ENCODE measurements at places on chromosomes 12 and 14.
A peak's percentile ranks its signal among the peaks of the same experiment; 100 is the strongest.

- DNase-seq, result no peak
Measured at GRCh38 chr14:61284001-61284400, 2.9 kb upstream of the TMEM30B start.

DNA sequence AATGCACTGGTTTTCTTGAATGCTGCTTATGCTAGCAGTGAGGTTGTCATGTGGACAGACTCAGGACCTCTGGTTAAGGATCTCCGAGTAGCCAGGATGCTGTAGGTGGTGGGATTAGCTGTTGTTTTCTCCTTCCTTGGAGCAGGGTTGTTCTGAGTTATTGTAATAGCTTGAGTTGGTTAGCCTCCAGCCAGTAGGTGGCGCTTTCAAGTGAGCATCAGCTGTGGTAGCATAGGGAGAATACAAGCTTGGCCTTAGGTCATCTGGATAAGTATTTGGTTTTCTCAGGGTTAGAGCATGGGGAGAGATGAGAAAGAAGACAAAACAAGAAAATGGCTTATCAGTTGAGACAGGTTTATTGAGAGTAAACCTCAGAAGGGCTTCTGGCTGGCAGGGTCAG, 299.7 kb upstream of the FBXO33 start:
- no peak for DNase-seq

GRCh38 chr14:61559641-61560201, 135.6 kb upstream of the HIF1A start:
- DNase-seq, result no peak

GRCh38 chr14:96349286-96350075, 13.7 kb downstream of the ATG2B start:
- no peak for DNase-seq

GRCh38 chr12:51714666-51715065, 123.6 kb downstream of the SCN8A start:
- no peak for DNase-seq

DNA sequence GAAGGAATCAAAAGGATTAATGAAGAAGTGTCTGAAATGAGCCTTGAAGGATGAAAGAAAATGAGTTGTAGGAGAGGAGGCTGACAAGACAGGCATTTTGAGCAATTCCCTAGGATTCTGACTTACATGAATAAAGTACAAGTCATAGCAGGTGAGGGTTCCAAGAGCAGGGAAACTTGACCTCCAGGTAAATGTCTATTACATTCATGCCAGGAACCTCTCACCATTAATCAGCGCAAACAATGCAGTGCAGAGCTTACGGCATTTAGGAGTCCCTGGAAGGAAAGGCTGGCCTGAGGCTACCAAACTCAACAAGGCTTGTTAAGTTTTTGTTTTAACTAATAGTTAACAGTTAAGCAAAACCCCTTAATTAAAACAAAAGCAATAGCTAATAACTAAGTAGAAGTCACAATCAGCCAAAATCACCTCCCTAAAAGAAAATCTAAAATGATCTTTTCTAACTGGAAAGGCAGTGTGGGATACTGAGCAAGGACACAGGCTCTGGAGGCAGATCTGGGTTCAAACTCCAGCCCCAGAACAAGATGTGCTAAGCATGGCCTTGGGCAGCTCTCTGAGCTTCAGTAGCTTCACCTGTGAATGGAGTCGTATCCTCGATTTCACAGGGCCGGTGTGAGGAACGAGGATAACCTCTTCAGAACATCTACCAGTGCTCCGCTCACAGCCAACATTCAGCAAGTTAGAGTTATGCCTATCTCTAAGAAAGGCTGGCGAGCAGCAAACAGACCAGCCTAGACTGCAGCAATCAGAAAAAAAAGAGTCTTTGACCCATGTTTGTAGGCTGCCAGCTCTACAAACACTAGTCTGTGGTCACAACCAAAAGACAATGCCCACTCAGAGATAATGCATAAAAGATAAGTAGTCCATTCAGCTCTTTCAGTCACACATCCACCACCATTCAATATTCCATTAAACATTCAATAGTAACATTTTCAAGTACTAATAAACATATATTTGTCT, 16.9 kb downstream of the PPTC7 start:
- DNase-seq, result no peak

GRCh38 chr12:77599782-77600467, 230.8 kb upstream of the NAV3 start:
- DNase-seq, result no peak

DNA sequence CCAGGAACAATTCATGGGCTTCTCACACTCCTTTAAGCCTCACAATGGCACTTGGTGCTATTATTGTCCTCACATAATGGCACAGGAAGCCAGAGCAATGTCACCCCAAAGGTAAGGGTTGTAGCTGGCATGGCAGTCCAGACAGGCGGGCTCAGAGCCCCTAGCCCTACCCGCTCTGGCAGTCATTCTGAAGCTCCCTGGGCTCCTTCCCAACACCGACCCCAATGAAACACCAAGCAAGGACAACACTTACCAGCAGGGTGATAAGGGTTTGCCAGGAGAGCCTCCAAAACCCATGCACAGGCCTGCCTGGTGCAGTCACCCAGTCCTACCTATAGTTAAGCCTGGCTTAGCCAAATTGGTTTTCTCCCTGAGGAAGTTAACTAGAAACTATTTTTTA, 30.8 kb downstream of the MAX start:
- no peak for DNase-seq

- no peak for DNase-seq
Measured at GRCh38 chr14:99839696-99840095, 46.5 kb downstream of the EML1 start.

DNA sequence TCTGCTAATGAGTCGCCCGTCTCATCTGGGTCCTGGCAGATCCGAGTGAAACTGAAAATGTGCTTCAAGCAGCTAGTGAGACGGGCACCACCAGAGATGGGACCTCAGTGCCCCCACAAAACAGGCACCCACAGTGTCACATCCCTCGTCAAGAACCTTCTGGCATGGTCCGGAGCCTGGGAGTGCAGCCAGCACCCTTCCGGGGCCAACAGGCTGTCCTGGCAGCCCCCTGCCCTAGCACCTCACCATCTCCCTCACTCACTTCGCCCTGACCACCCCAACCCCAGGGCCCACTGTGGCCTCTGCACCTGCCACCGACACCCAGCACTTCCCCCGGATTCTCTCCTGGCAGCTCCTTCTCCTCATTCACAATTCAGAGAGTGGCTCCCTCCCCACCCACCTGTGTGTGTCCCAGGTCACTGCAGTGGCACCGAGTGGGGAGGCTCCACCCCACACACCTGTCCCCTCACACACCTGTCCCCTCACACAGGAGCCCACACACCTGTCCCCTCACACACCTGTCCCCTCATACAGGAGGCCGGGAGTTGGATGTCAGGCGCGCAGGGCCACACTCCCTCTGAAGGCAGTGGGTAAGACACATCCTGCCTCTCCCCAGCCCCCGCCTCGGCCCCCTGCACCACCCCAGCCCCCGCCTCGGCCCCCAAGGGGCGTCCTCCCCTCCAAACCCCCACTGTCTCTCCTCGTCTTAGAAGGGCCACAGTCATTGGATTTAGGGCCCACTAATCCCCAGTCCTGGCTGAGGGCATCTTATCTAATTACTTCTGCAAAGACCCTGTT, 7.9 kb downstream of the GALNT9 start:
- DNase-seq, result no peak

GRCh38 chr14:99402950-99403349, 77.7 kb downstream of the SETD3 start:
- no peak for DNase-seq

GRCh38 chr14:96118391-96118790, 79.2 kb downstream of the C14orf132 start:
- no peak for DNase-seq

DNA sequence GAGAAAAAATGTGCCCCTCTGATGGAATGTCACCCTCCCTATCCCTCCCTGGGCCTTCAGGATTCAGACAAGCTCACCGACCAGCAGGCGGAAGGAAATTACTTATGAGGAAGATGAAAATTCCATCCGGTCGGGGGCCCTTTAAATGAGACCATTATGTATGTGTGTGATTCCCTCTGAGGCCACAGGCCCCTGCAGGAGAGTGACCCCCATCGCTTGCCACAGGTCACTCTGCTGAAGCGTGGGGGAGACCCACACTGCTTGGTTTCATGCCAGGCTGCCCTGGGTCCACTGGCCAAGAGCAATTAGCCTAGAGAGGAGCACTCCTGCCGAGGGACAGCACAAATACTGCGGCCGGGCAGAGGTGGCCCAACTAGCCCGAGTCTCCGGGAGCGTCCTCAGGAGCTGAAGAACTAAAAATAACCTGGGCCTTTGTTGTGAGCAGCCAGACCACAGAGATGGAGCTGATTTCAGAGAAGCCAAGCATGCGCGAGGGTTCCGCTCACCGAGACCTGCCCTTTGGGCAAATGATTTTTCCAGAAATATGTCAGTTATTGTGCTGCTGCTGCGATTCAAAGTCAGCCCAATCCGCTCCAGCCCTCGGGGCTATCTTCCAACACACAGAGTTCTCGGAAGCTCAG, 276.4 kb downstream of the DPF3 start:
- no peak for DNase-seq

- no peak for DNase-seq
Measured at GRCh38 chr12:52645982-52646381, 6.0 kb downstream of the KRT2 start.

DNA sequence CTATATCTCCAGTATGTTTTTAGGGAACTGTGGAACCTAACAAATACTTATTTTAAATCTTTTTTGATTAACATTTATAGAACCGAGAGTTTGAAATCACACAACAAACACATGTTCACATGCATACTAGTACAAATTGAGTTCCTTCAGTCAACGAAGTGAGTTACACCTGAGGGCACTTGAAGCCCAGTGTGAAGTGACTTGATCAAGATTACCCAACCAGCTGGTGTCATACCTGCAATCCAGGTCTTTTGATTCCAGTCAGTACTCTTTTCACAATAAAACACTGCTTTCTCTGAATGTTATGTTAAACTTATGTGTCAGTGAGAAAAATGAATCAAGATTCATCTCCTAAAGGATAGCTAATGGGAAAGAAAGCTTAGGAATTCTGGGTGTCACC, 35.2 kb downstream of the VRK1 start:
- DNase-seq, result no peak

GRCh38 chr12:21353948-21354347, 18.8 kb upstream of the IAPP start:
- no peak for DNase-seq

- no peak for DNase-seq
Measured at GRCh38 chr14:60925286-60925685, 55.6 kb downstream of the TRMT5 start.

DNA sequence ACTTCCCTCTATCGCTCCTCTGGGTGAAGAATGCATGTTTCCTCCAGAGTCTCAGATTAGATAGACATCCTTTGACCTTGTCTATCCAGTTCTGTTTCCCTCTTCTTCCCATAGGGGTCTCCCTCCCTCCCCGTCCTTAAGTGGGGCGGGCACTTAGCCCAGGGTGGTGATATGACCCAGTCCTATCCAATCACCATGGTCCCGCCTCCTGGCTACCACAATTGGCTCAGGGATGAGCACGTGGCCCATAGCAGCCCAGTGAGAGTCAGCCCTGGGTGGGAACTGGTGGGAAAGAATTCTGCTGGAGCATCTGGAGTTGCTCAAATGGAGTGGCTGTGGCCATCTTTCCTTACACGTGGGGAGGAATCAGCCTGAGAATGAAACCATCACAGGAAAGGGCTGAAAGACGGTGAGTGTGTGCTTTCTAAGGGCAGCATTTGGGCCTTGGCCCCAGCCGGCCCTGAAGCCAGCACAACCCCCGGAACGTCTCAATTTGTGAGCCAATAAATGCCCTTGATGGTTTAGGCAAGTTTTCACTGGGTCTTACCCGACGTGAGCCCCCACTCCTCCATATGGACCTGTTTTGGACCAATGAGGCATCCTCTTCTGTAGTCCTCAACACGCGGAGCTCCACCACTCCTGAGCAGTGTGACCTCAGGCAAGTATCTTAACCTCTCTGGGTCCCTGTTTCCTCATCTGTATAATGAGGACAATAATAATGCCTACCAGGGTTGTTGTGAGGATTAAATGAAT, 14.4 kb upstream of the MLXIP start:
- no peak for DNase-seq

- no peak for DNase-seq
Measured at GRCh38 chr12:124852329-124852831, 11.3 kb downstream of the SCARB1 start.

DNA sequence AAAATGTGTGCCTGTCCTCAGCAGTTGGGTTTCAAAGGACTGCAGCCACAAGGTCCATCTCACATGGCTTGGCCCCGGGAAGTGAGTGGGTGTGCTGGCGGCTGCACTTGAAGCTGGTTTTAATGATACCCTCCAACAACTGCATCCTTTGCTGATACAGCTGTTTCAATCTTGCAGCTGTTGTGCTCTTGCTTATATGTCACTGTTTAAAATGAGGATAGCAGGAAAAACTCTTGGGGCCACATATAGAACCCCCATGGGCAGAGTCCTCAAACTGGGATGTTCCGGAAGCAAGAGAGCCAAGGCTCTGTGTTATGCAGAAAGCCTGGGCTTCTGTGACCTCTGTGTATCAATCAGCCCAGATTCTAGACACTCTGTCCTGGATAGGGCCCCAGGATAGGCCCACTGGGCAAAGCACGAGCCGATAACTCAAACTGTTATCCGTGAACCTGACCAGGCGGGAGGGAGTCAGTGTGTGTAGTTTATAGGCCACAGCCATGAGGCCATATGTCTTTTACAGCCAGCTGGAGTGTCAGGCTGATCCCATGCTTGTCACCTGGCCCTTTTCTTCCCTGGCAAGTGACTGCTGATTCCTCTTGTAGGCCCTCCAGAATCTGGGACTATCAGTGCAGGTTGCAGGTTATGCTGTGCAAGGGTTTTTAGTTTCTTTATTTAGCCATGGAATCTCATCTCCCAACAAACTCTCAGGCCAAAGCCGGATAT, 74.3 kb downstream of the SSPN start:
- DNase-seq, result no peak

DNA sequence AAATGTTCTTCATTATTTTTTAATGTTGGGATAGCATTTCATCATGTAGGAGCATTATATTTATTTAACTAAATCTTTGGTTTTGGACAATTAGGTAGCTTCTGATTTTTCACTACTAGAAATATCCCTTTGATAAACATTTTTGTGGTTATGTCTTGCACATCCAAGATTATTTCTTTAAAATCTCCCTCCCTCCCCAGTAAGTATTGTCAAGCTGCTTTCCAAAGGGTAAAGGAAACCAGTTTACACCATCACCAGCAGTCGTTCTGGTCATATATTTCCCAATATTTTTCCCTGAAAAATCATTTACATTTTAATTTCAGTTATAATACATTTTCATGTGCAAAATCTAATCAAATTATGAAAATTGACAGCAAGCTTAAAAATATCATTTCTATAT, 11.1 kb downstream of the CD69 start:
- DNase-seq, result no peak

- DNase-seq, result no peak
Measured at GRCh38 chr12:74646831-74647230, 109.2 kb downstream of the ATXN7L3B start.

DNA sequence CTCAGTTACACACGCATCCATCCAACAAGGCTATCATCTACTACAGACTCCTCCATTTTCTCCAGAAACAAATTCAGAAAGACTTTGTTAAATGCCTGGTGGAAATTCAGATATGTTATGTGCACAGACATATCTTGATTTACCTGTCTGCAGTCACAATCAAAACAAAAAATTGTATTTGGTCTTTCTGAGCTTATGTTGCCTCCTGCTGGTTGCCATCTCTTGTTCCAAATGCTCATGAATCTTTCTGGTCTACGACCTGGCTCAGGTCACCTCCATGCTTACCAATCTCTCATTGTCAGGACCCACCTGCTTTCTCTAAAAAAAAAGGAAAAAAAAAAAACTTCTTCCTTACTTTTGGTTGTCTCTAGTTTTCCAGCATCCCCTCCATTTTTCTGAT, 169.2 kb upstream of the PLXNC1 start:
- DNase-seq, result peak; percentile 15

Measured in activated T-helper 1 cell treated with anti-CD3 and anti-CD28 coated beads, Interleukin-12 subunit alpha, Interleukin-12 subunit beta, Interleukin-2, Interleukin-4 antibody, amounts not matched to agents 30 ng/mL and 10 ng/mL and 1 ng/mL, durations not matched to agents 14 hours and 24 hours and 36 hours (primary cell).